ENCODE measurements at places on chromosomes 13 and 19.

GRCh38 chr13:90156390-90156789, 1191.1 kb upstream of the MIR17HG start:
- no peak for DNase-seq

DNA sequence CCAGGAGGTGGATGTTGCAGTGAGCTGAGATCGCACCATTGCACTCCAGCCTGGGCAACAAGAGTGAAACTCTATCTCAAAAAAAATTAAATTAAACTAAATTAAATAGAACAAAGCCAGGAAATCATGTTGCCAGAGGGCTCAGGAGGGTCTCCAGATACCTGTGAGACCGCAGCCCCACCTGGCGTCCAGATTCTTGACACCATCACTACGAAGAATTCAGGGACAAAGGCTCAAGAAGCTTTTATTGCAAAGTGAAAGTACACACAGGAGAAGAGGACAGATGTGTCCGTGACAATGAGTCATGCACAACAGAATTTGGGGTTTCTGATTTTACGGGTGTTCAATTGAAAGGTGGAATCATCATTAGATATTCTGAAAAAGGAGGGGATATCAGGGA, 76.6 kb downstream of the STOML3 start:
- no peak for DNase-seq

DNA sequence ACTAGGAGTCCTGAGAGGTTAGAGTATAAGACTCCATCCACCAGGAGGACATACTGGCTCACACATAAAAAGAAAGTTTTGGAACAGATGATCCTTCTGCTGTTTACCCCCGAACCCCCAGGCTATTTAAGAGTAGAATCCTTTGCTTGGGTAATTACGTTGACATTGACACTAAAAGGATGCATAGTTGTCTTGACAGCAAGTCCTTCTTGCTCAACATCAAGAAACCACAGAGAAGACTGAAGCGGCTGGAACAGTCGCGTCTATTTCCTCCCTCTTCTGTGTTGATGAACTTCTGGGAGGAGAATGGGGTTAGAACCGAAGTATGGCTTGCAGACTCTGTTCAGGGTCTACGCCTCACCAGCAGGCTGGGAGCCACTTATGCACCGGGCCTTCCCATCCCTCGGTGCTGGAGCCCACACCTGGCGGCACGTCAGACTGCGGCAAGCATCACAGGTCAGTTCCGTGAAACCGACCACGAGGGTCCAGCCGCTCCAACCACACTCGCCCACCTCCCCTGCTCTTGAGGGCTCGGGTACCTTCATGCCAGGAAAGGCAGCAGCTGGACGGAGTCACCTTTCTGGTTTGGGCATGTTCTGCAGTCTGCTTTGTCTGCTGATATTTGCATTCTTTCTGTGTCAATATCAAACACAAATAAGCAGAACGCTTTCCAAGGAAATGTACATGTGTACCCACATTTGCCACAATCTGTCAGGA, 42.4 kb upstream of the RANBP3 start:
- DNase-seq: no peak

DNA sequence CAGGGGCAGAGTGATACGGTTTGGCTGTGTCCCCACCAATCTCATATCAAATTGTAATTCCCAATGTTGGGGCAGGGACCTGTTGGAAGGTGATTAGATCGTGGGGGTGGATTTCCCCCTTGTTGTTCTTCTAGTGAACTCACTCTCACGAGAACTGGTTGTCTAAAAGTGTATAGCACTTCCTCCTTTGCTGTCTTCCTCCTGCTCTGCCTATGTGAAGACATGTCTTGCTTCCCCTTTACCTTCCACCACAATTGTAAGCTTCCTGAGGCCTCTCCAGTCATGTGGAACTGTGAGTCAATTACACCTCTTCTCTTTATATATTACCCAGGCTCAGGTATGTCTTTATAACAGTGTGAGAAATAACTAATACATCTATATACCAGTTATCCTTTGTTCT, 706.4 kb upstream of the KLHL1 start:
- no peak for DNase-seq

DNA sequence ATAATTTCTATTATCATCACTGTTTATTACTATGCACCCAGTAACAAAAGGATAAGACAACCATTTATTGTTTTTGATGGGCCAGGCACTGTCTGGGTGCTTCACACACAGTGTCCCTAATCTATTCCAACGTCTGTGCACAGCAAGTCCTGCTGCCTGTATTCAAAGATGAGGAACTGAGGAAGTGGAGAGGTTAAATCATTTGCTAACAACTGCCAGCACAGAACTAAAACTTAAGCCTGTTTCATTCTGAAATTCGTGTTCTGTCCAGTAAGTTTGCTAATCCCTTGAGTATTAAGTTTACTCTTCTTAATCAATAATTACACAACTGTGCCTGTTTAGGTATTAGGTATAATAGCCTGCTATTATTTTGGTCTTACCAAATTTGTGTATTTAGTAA, 41.9 kb downstream of the TEX26 start:
- DNase-seq: no peak

GRCh38 chr19:44644402-44645016, 799 bp downstream of the PVR start:
- DNase-seq: no peak

Measured in activated T-helper 1 cell treated with Interleukin-2 at 50 U/mL for 16 hours (primary cell).